Amygdala (tissue), 56 donors: ENCODE measurements at places on chromosomes 2 and 18.

DNA sequence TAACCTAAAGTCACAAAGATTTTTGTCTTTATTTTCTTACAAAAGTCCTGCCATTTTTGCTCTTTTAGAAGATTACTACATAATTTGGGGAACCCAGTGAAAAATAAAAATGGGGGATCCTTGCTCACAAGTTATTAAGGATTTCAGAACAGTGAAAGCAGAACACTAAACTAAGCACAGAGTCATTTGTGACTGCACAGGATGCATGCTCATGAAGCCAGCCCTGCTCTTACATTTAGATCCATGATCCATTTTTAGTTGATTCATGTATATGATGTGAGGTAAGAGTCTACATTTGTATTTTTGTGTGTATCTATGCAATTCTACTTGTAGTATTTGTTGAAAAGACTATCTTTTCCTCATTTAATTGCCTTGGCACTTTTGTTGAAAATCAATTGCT lies 21.8 kb downstream of the SP140L start:
- DNase-seq, result no peak

- DNase-seq, result no peak
Measured at GRCh38 chr2:3620834-3621233, 25.9 kb downstream of the COLEC11 start.

DNA sequence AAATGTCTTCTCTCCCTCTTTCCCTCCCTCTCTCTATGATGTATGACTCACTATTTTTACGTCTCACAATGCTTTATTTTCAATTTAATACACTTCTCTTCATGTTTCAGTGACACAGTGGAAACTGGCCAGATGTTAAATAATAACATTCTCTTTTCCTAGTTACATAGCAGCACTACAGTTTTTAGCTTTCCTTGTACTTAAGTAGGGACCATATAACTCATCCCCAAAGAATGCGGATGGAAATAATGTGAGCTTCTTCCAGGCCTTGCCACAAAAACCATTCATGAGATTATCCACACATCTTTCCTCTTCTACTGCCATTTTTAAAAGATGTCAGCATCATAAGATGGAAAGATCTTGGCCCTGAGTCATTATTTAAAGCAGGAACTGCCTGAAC lies 789.4 kb downstream of the LRP1B start:
- no peak for DNase-seq

DNA sequence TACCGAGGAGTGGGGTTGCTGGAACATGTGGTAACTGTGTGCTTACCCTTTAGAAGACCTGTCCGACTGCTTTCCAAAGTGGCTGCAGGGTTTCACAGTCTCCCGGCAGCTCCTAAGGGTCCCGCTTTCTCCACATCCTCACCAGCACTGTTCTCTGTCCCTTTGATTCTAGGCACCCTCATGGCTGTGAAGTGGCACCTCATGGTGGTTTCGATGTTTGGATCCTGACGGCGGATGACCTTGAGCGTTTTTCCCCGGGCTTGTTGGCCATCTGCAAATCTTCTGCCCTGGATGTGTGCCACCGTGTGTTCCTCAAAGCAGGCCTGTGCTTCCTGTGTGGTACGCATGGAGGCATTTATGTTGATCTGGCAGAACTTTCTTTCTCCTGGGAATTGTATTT lies 292.5 kb upstream of the HDAC4 start:
- no peak for DNase-seq

DNA sequence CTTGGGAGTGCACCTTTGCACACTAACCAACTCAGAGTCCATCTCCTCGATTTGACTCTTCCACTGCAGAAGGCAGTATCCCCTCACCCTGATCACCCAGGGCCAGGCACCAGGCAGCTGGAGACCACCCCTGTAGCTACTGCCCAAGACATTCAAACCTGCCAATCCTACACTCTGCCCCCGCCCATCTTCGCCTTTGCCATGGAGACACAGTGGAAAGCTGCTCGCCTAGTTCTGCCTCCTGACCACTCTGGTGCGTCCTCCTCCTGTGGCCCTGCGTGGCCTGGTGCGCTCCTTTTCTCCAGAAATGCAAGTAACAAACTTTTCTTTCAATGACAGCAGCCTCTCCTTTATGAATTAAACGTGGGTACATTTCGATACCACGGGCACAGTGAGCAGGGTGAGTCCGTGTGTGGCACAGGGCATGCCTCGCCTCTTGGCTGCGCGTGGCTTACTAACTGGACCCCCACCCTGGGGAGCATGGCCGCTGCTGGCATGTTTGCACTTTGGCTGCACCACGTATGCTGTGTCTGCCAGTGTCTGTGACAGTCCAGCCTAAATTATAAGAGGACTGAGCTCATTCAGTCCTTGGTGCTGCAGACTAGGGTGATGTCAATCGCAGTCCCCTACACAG lies 47.6 kb downstream of the LONRF2 start:
- DNase-seq, result no peak

DNA sequence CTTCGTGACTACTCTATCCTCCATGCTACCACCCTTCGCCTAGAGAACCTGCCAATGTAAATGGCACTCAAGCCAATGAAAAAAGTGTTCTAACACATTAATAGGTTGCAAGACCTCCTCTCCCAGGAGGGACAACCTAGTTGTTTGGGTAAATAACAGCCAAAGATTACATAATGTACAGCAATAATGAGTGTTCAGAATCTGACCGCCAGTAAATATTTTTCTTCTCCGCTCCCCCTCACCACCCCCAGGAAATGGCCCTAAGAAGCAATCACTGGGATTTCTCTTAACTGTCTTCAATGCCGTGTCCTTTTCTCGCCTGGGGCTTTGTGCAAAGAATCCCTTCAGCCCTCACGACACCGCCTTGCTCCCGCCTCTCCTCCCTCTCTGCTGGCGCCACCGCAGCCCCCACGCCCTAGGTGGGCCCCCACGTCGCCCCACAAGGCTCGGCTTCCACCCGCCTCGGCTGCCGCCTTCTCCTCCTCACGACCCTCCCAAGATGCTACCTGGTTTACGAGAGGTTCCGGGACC lies 458 bp downstream of the HYCC2 start:
- no peak for DNase-seq

DNA sequence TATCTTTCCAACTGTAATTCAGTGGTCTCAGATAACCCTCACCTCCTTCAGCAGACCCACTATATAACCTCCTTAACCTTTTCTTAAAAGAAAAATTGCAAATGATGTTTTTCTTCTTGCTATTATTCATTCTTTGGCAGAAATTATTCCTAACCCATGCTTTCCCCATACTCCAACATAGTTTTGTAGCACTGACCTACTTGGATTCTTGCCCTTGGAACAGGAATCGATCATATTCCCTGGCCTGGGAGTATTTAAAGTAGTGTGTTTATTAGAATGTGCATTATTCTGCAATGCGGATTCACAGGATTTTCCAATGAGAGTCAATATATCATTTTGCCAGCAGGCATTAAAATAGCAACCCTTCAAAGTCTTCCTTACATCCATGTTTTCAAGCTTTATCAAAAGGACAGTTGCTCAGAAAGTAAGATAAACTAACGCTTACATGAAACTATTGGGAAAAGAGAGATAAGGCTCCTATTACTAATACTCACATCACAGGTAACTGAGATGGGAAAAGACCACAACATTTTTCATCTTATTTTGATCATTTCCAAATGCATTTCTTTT lies 37.4 kb downstream of the CHN1 start:
- no peak for DNase-seq

DNA sequence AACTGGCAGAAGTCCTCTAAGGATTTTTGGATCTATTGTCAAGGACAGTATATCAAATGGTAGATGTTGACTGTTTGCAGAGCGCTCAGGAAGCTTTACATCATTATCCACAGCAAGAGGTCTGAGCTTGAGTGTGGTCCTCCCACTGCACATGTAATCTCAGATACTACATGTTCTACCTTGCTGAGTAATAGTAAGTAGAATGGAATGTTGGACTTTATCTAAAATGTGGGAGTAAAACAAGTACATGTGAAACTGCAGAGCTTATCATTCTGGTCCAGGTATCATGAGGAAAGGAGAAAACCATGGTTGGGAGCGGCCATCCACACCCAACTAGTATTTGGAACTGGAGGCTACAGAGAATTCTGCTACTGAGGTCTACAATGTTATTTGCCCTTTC lies 19.3 kb upstream of the CD28 start:
- no peak for DNase-seq

DNA sequence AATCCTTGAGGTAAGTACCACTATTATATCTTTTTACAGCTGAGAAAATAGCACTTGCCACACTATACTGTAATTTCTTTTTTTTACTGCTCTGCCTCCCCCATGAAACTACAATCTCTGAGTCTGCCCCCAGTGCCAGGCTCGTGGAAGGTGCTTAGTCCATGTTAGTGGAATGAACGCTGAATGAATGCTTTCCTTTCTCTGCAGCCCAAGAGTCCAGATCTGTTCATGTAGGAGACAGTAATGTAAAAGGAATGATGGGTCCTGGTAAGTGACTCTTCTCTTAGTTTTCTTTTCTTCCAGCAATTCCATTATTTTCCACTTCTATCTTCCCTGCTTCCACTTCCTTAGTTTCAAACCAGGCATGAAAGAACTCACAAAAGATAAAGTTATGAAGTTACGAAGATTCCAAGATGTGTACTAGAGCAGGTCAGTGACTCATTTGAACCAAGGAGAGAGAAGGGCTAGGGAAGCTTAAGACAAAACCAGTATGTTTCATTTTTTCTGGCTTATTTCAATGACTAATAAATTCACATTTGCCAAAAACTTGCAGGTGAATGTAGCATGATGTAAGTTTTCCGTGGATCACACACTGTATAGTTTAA lies 46.0 kb downstream of the ARHGEF33 start:
- no peak for DNase-seq

DNA sequence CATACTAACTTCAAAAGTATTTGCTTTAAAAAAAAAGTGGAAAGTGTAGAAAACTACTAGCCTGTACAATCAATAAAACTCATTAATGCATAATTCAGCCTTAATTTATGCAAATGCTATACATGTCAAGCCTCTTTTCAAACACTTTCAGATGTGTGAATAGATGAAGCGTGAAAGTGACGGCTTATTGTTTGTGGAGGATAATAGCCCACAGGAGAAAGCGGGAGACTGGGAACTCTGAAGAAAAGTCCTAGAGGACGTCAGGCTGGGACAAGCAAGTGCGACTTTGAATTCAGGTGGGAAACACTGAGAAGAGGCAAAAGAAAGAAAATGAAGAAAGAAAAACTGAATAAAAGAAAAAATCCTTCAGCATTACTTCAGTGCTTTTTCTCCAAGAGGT lies 108.5 kb downstream of the STK39 start:
- no peak for DNase-seq

- DNase-seq, result no peak
Measured at GRCh38 chr2:226578373-226578772, 221.2 kb downstream of the IRS1 start.

DNA sequence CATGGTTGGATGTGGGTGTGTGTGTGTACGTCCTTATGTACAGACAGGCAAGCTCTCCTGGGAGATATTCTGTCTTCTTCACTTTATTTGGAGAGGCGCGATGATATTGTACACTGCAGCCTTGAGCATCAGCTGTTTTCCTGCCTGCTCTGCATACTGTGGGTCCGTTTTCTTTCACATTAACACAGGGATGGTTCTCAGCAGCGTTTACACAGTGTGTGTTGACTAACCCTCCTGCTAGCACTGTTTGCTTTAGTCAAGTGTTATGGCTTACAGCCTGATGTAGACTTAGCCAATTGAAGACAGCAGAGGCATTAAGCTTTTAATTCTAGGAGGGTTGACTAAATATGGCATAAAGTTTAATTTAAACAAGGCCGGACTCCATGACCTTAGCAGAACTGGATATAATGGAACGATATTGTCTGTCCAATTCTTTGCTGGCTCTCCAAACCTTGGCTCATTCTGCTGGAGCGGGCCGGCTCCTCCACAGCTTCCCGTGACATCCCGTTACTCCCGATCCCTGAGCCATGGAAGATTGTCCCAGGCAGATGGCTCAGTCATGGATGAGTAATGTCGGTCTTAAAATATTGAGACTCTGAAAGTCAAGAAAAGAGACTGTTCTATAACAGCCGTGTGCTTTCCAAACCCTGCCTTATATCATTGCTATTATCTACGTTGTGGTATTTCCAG lies 134.7 kb downstream of the TPGS2 start:
- no peak for DNase-seq

DNA sequence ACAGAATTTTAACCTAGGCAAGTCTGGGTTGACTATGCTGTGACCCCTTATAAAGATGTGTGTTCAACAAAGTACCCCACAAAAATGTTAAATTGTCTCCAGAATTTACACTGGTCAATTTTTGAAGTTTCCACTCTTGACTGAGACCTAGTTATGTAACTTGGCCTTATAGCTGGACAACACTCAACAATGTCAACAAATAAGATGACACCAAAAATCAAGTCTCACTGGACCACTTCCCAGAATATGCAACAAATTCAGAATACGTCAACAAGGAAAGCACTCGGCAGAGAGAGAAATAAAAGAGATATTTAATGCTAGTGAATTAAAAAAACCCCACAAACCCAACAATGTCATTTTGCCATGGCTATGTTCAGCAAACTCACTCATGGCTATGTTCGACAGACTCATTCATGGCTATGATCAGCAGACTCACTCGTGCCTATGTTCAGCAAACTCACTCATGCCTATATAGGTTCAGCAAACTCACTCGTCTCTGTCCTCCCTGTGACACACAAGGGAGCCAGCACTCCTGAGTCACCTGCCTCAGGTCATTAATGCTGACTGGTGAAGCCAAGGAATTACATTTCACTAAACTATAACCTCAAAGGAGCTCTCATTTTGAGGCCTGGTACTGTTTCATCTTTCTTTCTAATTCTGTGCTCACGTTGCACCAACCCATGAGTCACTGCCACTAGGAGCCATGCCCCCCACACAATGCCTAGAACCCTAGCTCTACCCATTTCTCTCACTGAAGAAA lies 72.7 kb downstream of the PTPN2 start:
- no peak for DNase-seq

- DNase-seq, result no peak
Measured at GRCh38 chr2:63124850-63125249, 74.2 kb downstream of the OTX1 start.

DNA sequence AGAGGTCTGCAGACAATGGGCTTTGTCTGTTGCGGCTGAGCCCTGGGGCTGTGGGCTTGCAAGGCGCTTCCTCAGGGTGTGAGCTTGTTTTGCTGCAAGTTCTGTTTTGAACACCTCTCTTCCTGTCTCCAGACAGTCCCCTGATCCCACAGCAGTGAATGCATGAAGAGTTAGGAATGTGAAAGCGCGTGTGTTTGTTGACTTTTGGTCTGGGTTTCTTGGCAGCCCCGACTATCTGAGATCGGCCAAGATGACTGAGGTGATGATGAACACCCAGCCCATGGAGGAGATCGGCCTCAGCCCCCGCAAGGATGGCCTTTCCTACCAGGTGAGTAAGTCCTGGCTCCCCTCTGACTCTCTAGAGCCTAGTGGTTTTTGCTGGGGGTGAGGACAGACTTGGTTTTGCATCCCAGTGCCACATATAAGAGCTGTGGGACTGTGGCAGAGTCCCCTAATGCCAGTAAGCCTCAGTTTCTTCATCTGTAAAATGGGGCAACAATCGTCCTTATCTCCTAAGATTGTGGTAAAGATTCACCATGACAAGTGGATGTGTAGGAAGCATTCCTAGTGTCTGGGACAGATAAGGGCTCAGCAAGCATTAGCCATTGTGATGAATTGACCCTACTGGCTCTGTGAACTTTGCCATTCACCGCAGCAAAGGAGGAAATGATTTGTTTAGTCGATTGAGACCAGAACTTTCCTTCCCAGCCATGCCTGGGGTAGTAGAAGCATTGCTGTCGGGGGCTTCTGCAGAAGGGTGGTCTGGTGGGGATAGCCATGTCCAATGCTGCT lies 3.0 kb downstream of the LBH start:
- no peak for DNase-seq

- DNase-seq, result no peak
Measured at GRCh38 chr2:126804347-126804746, 94.3 kb upstream of the TEX51 start.

- DNase-seq, result no peak
Measured at GRCh38 chr2:106530866-106531265, 43.7 kb downstream of the CD8B2 start.

- no peak for DNase-seq
Measured at GRCh38 chr2:133552821-133553220, 15.4 kb downstream of the NCKAP5 start.
